SW480 (cell line): ENCODE measurements at places on chromosomes 6 and 20.

GRCh38 chr6:126268092-126268491 is 71.8 kb upstream of the CENPW start:
- no peak for DNase-seq

- no peak for DNase-seq
Measured at GRCh38 chr6:31946370-31946885, 533 bp downstream of the CFB start.

DNA sequence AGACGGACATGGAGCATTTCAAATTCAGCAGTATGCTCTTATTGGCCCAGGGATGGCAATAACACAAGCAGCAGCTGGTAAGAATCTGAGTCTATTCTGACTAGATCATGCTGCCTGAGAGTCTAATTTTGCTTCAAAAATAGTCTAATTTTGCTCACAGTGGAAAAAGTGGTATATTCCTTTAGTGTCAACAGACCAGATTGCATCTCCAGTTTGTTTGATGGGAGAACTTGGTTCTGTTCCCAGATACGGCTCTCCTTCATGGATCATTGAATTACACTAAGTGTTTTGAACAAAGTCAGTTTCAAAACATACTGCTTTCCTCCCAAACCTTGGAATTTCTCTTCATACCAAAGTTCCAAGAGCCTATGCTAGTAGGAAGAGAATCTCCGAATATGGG is 586.1 kb downstream of the RNF144B start:
- DNase-seq: no peak

- peak; percentile 82 for DNase-seq
Measured at GRCh38 chr20:23608251-23608846, 2.6 kb upstream of the CST9 start.

GRCh38 chr6:66277400-66277799 is 570.4 kb upstream of the EYS start:
- DNase-seq: no peak

GRCh38 chr6:162485464-162485863 is 242.1 kb downstream of the PRKN start:
- DNase-seq: no peak

DNA sequence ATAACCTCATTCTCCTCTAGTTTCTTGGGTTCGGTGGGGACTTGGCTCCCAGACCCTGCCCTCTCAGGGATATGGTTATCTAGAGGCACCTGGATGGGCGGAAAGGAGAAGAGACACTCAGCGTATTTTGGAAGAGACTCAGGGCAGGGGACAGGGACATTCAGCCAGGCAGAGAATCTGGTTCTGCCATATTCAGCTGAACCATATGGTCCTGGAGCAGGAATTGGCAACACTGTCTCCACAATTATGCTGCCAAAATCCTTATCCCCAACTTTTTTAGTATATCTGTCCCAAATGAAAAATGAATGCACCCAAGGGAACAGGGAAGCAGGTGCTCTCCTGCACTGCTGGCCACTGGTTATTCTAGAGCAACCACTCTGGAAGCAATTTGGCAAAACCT is 17.7 kb downstream of the SDC4 start:
- no peak for DNase-seq

GRCh38 chr6:146917182-146917581 is 287.0 kb upstream of the STXBP5 start:
- no peak for DNase-seq

DNA sequence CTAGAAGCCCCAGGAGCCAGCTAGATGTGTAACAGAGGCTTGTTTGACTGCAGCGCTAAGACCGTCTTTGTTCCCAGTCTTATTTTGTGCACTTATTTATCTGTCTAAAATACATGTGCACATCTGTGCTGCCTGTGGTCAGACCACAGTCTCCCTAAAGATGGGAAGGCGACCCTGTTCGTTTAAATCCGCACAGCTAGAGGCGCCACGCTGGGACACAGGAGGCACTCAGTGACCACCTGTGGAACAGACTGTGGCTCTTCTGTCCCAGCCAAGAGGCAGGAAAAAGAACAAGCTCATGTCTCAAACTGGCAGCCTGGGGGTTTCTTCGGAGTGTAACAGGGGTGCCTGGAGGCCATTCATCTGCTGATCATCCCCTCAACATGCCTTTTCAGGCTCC is 66.8 kb downstream of the CPNE5 start:
- DNase-seq: no peak

GRCh38 chr6:158174514-158174913 is 6.4 kb downstream of the GTF2H5 start:
- no peak for DNase-seq

- DNase-seq: peak; percentile 18
Measured at GRCh38 chr6:122790423-122791309, 1.6 kb downstream of the SMPDL3A start.
